Head of caudate nucleus (tissue), 42 donors: ENCODE measurements at places on chromosomes 1 and 21.

DNA sequence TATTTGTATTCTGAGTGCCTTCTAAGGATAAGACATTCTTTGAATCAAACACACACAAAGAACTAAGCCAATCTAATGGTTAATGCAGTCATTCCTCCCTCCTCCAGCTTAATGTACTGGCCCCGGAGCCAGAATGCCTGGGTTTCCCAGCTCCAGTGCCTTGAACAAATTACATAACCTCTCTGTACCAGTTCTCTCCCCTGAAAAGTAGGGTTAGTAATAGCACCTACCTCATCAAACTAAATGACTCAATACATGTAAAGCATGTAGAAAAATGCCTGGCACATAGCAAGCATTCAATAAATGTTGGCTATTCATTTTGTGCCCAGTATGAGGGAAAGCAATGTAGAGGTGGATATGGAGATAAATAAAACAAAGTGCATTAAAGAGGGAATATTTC lies 14.0 kb downstream of the C1orf52 start:
- no peak for DNase-seq

- no peak for DNase-seq
Measured at GRCh38 chr1:226586650-226587422, 38.3 kb downstream of the STUM start.

- no peak for DNase-seq
Measured at GRCh38 chr1:204017032-204017431, 55.9 kb upstream of the SOX13 start.

DNA sequence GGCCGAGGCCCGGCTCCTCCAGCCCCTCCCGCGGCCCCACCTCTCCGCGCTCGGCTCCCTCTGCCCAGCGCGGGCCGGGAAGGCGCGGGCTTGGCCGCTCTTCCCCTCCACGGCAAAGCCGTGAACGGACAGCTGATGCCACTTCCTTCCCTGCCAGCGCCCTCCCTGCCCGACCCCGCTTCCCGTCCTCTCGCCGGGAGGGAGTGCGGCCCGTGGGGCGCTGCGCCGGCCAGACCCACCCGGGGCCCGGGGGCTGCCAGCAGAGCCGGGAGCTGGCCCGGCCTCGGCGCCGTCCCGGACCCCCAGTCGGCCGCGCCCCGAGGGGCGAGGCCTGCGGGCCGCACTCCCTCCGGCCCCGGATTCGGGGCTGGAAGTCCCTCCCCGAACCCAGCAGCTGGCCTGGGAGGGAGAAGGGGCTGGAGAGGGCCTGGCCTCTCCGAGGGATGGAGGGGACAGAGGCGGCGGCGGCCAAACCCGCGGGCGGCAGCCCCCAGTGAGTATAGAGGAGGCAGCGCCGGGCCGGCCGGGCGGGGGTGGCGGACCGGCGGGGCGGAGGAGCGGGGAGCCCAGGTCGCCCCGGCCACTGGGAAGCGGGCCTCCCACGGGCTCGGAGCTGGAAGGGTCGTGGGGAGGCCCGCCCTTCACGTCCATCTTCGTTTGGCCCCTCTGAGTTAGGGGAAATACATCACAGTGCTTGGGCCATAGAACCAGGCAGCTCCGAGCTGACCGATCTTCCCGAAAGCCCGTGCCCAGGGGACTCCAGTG lies at the start of gene KIAA1614:
Gene KIAA1614, plus strand, starts transcription at position 97 of the 765 bp plus-strand sequence. Its CDS starts 347 bp downstream, at position 444.
- DNase-seq = peak; percentile 66

- no peak for DNase-seq
Measured at GRCh38 chr1:101079341-101079740, 53.8 kb upstream of the DPH5 start.

GRCh38 chr21:29473808-29474207 lies 175.1 kb downstream of the BACH1 start:
- no peak for DNase-seq

GRCh38 chr1:98967122-98967521 lies 37.5 kb downstream of the PLPPR5 start:
- no peak for DNase-seq

- DNase-seq = peak; percentile 14
Measured at GRCh38 chr1:209411491-209411929, 172.0 kb upstream of the CAMK1G start.

DNA sequence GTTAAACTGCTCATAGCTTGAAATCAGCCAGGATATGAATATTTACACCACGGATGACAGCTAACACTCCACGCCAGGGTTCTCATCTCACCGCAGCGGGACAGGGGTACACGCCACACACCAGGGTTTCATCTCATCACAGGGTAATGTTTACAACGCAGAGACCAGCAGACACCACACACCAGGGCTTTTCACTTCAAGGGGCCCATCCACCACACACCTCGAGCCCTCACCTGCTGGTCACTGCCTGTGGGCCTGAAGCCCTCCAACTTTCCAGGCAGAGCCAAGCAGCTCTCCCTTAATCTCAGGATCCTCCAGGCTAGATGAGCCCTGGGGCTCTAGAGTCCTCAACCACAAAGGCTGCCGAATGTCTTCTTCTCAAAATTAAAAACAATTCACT lies 1.3 kb upstream of the KRTAP10-12 start:
- no peak for DNase-seq

GRCh38 chr1:154695985-154696384 lies 88.0 kb upstream of the ADAR start:
- DNase-seq = no peak

- DNase-seq = no peak
Measured at GRCh38 chr1:30735668-30736498, 12.5 kb upstream of the MATN1 start.

GRCh38 chr1:226609836-226610455 lies 61.4 kb downstream of the STUM start:
- no peak for DNase-seq

DNA sequence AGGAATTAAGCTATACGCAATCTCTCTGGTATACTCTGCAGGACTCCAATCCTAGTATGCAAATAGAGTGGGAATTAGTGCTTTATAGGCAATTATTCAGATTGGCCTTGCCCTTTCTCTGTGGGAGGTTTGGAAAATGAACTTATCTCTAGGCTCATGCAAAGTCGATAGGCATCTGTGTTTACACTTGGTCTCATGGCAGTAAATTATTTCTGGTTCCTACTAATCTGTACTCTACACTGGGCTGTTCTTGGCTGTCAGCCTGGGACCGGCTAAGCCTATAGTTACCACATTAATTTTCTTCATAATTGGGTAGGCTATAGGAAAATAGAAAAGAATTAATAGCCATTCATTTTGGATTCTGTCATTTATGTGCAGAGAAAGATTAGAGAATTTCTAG lies 544.6 kb downstream of the AMY1C start:
- DNase-seq = no peak

GRCh38 chr1:244952940-244953339 lies 88.6 kb upstream of the HNRNPU start:
- DNase-seq = no peak

GRCh38 chr1:58785442-58786058 lies 1.7 kb upstream of the JUN start:
- DNase-seq = peak; percentile 12

- no peak for DNase-seq
Measured at GRCh38 chr1:78420688-78421087, 70.1 kb upstream of the PTGFR start.

DNA sequence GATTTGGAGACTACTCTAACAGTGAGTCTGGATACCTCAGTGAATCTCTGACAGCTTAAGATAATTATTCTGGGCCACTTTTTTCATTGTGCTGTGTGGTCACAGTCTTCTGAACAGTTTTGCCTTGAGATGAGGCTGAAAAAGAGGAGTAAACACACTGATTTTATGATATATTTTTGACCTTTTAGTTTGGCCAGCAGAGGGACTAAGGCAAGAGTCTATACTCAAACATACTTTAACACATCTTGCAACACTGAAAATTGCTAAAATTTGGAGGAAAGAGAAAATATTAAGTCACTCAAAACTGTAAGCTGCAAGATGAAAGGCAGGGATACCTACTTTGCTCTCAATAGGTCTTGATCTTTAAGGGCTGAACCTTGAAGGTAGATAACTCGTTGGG lies 182.7 kb downstream of the KCNT2 start:
- no peak for DNase-seq

GRCh38 chr1:121516234-121516967 lies 331.6 kb downstream of the SRGAP2C start:
- no peak for DNase-seq

DNA sequence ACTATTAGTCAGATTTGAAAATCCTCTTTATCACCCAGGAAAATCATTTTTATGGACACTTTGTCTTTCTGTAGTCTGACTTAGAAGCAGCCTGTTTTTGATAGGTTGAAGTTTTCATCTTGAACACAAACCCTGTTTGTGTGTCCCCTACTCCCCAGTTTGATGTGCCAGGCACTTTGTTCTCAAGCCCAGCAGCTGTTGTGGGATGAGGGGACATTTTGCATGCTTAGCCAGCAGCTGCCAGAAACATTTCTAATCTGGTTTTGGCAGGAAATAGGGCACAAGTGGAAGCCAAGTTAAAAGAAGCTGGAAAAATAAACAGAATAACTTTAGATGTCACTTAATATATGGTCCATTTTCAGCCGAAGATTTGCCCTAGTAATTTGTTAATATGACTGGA lies 29.9 kb downstream of the ACTN2 start:
- no peak for DNase-seq

- DNase-seq = no peak
Measured at GRCh38 chr1:28796352-28797211, 15.4 kb upstream of the OPRD1 start.

DNA sequence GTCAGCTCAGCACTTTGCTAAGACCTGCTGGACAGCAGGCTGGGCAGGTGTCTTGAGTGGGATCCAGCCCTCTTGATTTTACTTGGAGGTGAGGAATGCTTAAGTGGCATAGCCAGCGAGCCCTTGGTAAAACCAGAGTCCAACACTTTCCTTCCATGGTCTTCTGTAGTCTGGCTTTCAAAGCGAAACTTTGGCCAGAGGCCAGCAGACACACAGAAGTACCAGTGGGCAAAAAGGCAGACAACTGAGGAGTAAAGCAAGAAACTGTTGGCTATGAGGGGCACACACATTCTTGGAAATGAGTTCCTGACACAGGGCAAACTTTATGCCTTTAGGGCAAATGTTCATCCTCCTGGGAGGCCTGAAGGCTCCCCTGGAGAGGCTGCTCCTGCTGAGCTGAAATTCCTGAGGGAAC lies 281.0 kb upstream of the POU3F1 start:
- DNase-seq = peak; percentile 60

DNA sequence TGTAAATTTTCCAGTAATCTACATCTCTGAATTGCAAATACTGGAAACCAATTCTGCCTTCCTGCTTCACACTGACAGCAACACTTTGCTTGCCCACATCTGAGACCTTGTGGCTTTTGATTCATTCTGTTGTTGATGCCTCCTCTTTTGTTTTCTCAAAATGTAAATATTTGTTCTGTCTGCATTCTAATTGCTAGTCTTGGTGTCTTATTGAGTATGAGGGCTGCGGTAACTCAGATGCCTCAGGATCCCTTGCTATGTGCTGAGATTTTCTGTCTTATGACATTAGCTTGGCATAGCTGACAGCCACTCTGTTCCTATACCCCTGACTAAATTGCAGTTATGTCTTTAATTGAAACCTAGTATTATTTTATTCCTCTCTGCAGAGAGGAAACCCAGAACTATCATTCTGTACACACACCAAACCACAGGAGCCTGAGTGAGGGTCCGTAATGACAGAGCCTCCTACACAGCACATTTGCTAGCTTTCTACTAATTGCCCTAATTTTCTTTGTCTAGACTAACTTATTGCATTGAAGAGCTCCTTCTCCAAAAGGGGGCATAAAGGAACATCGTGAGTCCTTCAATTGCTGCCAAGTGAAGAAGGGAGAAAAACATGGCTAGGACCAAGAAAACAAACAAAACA lies 72.1 kb downstream of the GREM2 start:
- no peak for DNase-seq

DNA sequence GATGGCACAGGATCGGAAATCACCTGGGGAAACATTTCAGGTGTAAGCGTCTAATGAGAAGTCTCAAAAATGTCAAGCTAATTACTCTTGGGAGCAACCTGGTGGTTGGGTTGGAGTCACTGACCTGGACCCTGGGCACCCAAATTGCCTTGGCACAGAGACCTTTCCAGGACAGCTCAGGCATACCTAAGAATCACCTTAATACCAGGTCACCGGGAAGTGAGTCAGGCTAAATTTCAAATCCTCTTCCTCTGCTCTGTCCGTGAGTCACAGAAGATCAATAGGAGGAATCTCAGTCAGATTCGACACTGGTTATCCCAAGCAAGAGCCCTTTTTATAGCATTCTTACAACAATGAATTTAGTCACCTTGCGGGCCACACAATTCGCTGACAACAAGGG lies 179.6 kb upstream of the CAMK1G start:
- DNase-seq = no peak

GRCh38 chr1:212601524-212601923 lies 7.0 kb upstream of the ATF3 start:
- DNase-seq = no peak

GRCh38 chr1:22236166-22236565 lies 93.3 kb upstream of the WNT4 start:
- DNase-seq = no peak

DNA sequence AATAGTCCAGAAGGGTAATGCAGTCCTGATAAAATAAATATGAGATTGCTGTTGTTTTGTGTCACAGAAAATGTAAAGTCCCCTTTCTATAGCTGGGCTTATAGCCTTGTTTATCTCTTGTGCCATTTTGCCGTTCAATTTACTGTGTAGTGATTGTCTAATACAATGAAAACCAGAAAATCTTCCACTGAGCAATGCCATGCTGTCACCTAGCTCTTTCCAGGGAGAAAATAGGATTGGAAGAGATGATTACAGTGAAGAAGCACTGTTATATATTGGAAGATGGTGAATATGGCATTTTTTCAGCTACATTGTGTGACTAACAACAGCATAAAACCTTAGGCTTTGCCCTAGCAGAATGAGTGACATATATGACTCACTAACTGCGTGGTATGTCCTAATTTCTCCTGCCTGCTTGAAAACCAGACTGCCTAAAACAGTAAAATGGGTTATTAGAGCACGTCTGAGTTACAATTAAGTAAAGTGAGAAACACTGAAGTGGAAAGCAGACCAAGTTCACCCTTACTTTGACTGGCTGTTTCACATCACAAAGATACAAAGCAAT lies 332.4 kb upstream of the ZP4 start:
- DNase-seq = no peak

DNA sequence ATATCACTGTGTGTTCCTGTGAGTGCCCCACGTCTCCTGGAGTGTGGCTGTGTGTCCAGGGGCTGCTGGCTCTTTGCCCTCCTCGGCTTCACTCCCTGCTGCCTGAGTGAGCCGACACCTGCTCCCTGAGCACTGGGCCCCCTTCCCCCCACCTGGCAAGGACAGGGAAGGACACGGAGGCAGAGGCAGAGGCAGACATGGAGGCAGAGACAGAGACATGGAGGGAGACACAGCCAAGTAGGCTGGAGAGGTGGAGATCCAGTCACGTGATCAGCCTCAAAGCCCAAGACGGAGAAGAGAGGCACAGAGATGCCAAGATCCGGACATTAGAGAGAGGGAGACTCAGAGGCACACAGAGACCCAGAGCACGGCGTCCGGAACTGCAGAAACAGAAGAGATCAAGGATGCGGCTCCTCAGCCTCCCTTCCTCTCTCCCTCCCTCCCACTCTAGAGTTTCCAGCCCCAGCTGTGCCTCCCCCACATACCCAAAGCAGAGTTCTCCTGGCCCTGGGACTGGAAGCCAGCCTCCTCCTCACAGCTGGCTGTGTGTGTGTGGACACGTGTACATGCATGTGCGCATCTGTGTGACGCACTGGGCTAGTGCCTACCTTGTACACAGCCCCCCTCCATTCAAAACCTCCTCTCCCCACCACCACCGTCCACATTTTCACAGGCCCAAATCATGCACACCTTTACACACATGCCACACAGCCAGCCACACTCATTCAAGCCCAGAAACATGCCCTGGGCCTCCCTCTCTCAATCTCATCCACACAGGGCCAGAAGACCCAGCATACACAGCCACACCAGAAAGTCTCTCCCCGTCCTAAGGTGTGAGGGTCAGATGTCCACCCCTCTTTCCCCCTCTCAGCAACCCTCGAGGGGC lies 39.1 kb upstream of the WASF2 start:
- DNase-seq = peak; percentile 37
